NCI-H146 (cell line): ENCODE measurements at places on chromosomes 12 and 14.

DNA sequence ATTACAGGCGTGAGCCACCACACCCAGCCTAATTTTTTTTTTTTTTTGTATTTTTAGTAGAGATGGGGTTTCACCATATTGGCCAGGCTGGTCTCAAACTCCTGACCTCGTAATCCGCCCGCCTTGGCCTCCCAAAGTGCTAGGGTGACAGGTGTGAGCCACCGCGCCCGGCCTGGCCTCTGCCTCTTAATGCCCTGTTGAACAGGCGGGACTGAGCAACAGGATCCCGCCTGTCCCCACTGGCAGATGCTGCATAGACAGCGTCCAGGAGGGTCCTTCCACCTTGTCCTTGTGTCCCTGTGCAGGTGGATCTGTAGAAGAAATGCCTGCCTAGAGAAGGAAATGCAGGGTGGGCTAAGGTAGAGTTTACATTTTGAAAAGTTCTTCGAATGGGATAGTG is 5.7 kb downstream of the PGAM5 start:
- no peak for DNase-seq

- no peak for DNase-seq
These were observed 21.1 kb downstream of the CHFR start for GRCh38 chr12:132866251-132866828.

GRCh38 chr12:107511292-107511691 is 174.3 kb upstream of the PWP1 start:
- no peak for DNase-seq

DNA sequence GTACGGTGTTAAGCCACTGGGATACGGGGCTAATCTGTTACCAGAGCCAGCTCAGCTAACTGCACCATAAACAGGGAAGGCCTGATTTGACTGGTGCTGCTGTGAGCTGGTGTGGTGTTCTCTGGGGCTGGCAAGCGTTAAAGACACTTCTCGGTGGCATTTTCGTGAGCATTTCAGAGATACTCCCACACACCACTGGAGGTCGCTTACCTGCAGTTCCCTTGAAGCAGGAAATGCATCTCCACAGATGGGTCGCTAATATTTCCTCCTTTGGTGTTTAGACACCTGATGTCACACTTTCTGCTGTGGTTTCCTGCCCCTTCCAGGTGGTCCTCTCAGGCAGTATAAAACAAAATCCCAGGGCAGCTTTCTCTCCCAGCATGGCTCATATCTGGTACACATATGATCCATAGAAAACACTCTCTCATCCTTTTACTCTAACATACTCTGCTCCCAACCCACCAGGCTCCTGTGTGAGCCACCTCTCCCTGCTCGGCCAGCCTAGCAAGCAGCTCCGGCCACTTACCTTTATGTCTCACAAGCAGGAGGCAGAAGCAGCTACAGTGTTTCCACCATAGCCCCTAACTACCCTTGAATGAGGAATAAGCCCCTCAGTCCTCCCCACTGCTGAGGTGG is 129.9 kb upstream of the GRIN2B start:
- peak; percentile 11 for DNase-seq

DNA sequence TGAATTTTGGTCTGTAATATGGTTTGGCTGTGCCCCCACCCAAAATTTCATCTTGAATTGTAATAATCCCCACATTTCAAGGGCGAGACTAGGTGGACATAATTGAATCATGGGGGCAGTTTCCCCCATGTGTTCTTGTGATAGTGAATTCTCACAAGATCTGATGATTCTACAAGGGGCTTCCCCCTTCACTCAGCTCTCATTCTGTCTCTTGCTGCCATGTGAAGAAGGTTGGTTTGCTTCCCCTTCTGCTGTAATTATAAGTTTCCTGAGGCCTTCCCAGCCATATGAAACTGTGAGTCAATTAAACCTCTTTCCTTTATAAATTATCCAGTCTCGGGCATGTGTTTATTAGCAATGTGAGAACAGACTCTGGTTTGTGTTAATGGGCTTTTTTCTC is 5.9 kb downstream of the LRRC9 start:
- DNase-seq, result no peak

DNA sequence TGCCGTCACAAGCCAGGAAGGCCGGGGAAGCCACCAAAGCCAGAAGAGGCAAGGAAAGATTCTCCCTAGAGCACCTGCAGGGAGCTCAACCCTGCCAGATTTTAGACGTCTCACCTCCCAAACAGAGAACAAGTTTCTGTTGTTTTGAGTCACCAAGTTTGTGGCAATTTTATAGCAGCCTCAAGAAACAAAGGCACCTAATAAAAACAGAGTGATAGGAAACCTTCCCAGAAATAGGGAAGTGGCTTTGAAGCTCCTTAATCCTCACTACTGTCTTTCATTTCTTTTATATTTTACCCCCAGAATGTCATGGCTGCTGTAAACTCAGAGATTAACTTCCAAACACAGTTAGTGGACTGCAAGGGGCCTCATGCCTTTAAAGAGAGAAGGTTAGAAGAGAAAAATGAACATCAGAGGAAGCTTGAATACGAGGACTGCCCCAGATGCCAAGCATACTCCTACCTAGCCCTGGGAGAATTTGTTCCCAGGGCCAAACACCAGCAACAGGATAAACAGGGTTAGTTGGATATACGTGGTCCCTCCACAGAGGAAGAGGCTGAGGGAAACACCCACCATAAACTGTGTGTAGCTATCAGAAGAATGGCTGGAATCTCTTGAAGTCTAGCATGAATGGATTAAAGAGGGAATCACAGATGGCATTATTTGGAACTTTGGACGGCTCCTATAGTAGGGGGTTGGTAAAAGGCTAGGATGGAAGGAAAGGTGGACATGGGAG is 148.3 kb downstream of the KCNA5 start:
- DNase-seq, result no peak

- no peak for DNase-seq
These were observed 378.9 kb downstream of the TMTC2 start for GRCh38 chr12:83065562-83065961.

DNA sequence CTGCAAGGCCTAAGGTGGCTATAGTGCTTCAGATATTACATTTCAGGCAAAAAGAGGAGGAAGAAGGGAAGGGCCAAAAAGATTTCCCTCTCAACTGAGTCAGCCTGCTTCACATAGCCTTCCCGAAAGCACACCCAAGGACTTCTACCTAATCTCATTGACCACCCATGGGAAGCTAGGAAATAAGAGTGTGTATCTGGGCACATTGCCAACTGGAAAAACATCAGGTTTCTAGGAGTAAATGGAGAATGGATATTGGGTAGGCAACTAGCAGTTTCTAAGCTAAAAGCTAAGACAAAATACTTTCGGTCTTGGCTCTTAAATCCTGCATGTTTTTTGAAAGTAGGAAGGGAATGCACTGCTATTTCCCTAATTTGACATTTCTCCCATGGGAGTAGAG is 221.7 kb upstream of the GRIP1 start:
- DNase-seq, result peak; percentile 55

- no peak for DNase-seq
These were observed 39.8 kb downstream of the RNF34 start for GRCh38 chr12:121439715-121440114.

DNA sequence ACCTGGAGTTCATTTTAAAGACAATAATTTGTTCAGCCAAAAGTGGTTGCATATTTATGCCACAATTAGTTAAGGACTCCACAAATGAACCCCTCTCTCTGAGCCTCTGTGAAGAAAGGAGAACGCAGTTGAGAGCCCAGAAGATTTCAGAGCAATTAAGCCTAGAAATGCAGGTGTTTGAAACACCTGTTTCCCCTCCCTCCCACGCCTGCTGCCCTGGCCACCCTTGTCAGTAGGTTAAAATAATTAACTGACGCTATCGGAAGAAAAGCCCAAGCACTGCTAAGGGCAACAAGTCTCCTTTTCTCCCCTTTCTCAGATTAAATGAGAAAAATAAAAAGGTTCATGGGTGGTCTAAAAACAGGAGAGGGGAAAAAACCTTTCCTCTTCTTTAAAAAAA is 99.2 kb downstream of the PPM1A start:
- peak; percentile 63 for DNase-seq

- DNase-seq, result no peak
These were observed 36.1 kb downstream of the CRY1 start for GRCh38 chr12:107057071-107057834.
